ENCODE measurements at places on chromosomes 4 and X.
A peak's percentile ranks its signal among the peaks of the same experiment; 100 is the strongest.

DNA sequence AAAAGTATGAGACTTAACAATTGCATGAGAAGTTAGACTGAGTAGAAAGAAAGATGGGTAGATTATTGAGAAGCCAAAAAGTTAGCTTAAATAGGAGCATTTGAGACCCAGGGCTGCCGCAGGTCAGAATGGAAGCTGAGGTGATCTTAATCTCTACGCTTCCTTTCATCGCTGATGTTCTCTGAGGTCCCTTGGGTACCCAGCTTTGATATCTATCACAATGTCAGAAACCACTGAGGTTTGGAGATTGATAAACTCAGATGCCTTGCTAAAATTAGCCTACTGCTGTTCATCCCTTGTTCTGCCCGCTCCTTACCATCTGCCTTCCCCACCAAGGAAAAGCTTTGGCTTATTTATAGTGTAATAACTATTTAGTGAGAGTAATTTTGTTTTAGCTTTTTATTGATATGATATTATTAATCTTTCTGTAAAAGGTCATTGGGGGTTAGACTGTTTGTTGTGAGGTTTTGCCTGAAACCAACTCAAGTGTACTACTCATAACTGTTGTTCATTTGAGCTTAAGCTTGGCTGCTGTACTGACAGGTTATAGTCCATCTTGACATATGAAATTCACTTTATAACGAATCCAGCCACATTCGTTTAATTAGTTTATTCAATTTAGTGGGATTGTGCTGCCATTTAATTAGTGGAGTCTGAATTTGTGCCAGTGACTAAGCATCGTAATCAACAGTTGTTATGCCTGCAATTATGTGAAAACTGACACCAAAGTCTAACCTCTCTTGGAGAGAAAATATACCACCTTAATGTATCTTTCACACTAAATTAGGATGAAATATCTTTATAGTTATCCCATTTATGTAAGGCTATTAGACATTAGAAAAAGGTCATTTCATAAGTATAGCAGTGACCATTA, 15.1 kb downstream of the MCUB start:
- DNase-seq: peak; percentile 25

GRCh38 chr4:70080205-70080604, 30.0 kb downstream of the HTN1 start:
- DNase-seq: no peak

DNA sequence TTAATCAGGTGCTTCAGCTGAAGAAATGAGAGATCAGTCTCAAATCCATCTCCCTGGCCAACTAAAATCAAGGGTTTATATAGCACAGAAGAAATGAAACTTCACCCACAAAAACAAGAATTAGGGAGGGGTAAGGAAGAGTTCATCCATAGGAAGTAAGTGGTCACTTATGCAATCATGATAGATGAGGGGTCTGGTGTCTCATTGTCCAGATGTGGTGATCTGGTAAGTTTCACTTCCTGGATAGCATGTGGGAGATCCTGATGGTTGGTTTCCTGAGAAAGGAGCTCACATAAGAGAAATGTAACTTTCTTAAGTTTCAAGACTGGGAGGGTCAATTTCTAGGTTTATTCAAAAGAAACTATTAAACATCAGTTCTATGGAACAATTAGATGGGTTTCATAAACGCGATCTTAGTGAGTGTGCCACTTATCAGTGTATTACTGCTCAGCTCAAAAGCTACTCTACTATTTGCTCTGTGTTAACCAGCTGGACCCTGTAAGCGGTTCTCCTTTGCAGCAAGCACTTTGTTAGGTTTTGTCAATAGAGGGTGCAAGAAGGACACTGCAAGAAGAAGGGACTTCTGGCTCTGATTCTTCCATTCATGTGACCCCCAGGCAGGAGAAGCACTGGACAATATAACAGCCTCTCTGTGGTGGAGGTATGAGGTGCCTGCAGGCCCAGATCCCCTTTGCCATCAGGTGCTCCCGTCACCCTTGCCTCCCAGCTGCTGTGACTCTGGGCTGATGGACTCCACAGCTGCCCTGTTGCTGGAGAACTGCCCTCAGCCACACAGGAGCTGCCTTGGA, 35.4 kb upstream of the HPSE start:
- DNase-seq: no peak

DNA sequence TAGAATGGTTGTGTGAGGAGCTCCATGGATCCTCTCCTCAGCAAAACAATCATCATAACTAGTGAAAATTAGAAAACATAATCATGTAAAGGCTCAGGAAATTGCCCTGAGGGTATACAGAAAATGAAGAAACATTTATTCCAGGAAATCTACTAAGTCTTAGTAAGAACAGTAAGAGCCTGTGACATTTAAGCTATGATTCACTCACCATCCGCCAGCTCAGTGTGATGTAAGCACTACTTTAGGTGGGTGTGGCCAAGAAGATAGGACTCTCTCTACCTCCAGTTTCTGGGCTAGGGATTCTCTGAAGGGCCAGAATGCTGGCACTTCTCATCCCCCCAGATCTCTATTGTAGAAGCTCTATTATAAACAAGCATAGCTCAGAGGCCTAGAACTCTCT, 147.5 kb downstream of the DLG3 start:
- DNase-seq: no peak

GRCh38 chr4:135267148-135267865, 1065.7 kb upstream of the PABPC4L start:
- DNase-seq: no peak
